ENCODE measurements at places on chromosomes 11 and 22. TPM values are rescaled to one million over a fixed set of nuclear protein-coding genes. Genes with fewer than 3 reads are reported as not detected.
A peak's percentile ranks its signal among the peaks of the same experiment; 100 is the strongest.

DNA sequence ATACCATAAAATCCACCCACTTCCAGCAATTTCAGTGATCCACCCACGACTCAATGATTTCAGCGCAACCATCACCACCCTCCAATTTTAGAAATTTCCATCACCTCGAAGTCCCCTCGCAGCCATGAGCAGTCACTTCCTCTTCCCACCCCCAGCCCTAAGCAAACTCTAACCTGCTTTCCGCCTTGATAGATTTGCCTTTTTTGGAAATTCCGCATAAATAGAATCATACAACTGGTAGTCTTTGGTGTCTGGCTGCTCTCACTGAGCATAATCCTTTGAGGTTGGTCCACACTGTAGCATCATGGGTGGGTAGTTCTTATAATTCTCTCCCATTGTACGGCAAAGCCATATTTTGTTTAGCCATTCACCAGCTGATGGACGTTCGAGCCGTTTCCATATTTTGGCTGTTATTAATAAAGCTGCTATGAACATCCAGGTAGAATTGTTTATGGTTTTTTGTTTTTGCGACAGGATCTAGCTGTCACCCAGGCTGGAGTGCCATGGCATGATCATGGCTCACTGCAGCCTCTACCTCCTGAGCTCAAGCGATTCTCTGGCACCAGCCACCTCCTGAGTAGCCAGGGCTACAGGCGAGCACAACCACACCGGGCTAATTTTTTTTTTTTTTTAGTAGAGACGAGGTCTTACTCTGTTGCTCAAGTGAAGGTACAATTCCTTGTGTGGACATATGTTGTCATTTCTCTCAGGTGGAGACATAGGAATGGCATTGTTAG, 16.0 kb downstream of the PIM3 start:
- H3K36me3 ChIP-seq = peaks cover 4% of the 10 kb centered on the region
- H3K4me1 ChIP-seq = peaks cover 11% of the 10 kb centered on the region
- H3K4me3 ChIP-seq = no peak overlapping the region
- H3K27me3 ChIP-seq = no peaks in the 10 kb centered on the region
- no peak overlapping the region for H3K27ac ChIP-seq

GRCh38 chr11:8222820-8223512, 40.7 kb downstream of the LMO1 start:
- no peak overlapping the region for H3K27ac ChIP-seq
- H3K36me3 ChIP-seq = no peaks in the 10 kb centered on the region
- peaks cover 59% of the 10 kb centered on the region for H3K27me3 ChIP-seq

Gene OR51T1
- total RNA-seq = not detected

GRCh38 chr11:102109896-102110760, at the start of gene YAP1:
Gene YAP1 (plus strand): TSS chr11:102110447. CDS start chr11:102110849, 402 bp downstream.
- H3K27ac ChIP-seq = peak within 1 kb of the TSS; percentile 99
- H3K4me1 ChIP-seq = peaks cover 7% of the 10 kb centered on the region
- peaks cover 37% of the 10 kb centered on the region for H3K36me3 ChIP-seq
- H3K4me3 ChIP-seq = peak within 1 kb of the TSS; percentile 99
- peak; percentile 85 for DNase-seq
- no peaks in the 10 kb centered on the region for H3K27me3 ChIP-seq

Gene MAJIN
- total RNA-seq = not detected
